Activated CD4-positive, alpha-beta T cell treated with anti-CD3 and anti-CD28 coated beads, Interleukin-2, amount 50 U/mL, for 24 hours (primary cell): ENCODE measurements at places on chromosomes 4 and X.

DNA sequence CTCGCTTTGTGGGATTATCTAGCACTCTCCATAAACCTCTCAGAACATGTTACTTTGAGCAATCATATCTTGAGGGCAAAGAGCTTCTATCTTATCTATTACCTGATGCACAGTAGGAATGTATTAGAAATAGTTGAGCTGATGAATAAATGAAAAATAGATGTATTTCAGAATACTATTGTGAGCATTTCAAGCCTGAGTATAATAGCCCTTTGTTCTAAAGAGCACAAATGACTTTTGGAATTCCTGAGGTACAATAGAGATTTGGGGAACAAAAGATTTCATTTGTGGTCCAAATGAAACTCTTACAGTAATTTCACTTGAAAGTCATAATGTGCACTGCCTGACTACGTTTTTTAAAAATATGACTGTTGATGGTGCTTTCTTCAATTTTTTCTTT, 159.5 kb downstream of the UGT8 start:
- DNase-seq = no peak

DNA sequence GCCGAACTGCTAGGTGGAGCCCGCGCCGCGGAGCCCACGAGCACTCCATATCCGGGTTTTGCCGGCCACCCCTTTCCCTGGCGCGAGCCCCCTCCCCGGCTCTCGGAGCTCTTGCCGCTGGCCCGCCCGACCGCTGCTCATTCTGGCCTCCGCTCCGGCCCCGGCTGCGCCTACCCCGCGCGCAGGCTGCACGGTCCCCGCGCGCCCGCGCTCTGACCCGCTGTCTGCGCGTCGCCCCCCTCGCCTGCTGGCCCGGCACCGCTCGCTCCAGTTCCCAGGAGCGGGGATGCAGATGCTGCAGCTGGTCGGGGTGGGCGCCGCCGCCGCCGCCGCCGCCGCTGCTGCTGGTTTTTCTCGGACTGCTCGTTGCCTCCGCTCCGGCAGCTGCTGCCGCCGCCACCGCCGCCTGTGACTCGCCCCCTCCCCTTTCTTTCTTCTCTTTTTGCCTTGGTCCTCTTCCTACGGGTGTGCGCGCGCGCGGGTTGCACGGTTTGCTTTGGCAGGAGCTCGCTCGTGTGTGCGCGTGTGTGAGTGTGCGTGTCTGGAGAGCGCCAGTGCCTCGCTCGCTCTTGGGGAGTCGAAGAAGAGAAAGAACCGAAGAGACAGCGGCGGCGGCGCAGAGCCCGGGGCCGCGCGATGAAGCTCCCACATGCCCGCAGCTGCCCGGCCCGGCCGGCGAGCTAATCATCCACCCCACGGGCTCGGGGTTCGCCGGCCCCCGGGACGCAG, at the start of gene ADGRL3:
Gene ADGRL3 (plus strand): TSS at position 140 of the 729 bp plus-strand sequence.
- no peak for DNase-seq

DNA sequence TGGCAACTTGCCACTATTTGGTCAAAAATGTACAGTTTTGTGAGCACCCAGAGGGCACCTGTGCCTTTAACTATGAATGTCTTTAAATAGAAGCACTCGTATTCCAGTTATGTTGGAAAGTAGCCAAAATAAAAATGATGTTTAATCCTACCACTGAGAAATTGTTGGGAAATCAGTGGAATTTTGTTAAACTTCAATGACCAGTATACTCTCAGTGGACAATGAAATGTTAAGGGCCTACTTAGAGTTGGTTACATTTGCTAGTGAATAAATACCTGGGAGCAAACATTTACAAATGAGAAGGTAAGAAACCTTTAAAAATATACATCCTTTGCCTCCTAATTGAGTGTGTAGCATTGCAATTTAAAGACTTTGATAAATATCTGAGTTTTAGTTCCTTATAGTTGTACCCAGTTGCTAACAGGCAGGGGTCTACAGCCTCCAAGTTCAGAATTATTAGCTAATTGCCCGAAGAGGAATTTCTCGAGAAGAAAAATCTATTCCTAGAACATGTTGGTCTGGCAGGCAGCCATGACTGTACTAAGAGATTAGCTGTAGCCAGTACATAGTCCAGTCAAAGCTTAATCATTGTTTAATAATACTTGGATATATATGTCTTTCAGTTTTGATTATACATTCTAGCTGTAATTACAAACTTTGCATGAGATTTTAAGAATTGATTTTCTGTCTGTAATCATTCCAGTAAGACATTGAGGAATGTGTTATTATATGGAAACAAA, 93.2 kb downstream of the IL1RAPL2 start:
- no peak for DNase-seq

DNA sequence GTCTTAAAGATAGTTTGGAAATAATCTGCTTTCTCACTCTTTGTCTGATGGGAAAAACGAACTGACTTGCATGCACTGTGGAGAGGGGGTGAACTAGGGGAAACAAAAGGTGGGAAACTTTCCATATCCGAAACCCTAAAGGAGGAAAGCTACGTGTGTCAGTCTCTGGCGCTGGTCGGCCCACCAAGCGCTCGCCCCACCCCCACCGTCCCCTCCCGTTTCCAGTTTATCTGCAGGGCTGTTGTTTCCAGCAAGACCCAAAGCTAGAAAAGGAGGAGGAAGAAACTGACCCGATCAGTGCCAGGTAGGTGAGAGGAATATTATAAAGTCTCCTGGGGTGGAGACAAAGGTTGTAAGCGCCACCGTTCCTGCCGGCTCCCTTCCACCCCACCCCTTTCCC, 552 bp downstream of the TCEAL9 start:
- DNase-seq = no peak

- DNase-seq = no peak
Observed at GRCh38 chrX:45266456-45266855, 65.8 kb upstream of the DIPK2B start.

GRCh38 chr4:106746451-106746850, 289.7 kb downstream of the DKK2 start:
- no peak for DNase-seq

DNA sequence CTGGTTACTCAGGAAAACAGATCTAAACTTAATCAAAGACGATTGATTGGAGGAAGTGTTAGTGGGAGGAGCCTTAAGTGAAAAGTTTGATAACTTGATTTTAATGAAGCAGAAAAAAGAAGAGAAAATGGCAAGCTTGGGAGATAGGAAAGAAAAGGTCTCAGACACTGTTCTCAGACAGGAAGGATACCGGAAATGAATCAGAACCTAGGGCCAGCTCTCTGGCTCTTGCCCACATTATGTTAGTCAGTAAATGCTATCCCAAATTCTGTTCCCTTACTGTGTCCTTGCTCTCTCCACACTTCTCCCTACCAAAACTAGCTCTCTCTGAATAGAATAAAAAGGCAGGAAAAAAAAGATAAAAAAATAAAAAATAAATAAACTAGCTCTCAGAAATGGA, 48.6 kb upstream of the TMEM164 start:
- DNase-seq = no peak
